ENCODE measurements at places on chromosomes 6 and 20.

DNA sequence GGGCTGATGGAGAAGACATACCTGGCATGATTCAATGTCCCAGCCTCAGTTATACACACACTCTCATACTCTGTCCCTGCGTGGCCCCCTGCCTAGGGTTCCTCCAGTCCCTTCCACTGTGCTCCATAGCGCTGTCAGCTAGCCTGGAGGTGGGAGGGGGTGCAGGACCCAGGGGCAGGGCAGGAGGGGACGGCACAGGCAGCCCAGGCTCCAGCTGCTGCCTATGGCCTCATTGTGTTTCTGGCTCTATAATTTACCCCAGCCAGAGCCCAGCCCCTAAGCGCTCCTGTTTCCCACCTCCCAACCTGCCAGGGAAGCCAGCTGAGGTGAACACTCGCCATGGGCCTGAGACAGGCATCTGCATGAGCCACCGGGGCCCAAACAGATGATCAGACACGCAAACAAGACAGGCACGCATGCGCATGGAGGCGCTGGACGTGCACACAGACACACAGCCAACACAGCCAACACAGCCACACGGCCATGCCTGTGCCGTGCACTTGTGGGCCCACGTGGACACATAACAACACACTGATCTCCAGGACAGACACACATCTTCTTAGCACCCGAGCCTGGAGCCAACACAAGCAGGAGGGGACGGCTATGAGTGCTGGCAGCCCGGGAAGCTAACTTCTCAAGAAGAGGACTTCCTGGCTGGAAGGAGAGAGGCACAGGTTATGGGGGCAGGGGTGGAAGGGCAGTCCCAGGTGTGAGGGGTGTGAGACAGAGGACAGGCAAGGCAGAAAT lies 124.9 kb downstream of the GRM4 start:
- no peak for DNase-seq

DNA sequence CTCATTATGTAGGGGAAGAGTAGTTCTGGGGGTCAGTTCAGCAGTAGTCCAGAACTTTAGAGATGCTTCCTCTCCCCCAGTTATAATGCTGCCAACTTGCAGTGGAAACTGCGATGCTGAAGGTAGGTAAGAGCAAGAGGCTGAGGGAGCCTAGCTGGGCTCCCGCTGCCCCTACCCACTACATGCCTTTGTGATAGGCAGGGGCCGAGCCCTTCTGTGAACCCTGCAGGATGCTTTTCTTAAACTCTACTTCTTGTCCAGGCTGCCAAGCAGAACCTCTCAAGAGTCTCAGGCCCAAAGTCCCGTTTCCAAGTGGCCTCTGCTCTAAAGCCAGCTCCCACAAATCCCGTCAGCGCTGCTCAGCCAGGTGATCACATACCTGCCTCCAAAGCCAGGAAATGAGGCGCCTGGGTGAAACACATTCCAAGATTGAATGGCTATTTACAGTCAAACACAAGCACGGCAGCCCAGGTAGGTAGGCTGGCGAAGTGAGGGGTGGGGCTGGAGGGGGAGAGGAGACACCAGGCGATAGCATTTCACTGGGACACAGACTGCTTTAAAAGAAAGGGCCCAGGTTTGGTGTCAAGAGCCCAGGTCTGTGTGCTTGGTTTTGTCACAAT lies 150.7 kb downstream of the CD24 start:
- no peak for DNase-seq

DNA sequence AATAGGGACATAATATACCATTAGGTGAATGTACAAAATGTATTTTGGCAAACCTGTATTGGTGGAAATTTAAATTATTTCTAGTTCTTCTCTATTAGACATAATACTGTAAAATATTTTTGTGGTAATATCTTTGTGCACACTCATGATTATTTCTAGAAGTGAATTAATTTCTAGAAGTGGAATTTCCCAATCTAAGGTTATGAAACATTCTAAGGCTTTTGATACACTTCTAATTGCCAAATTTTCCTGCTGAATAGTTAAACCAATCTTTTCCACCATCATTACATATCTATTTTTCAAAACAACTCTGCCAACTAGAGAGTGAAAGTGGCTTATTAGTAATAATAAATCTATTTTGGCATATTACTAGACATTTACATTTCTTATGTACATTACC lies 1.8 kb upstream of the CCND3 start:
- DNase-seq, result no peak

DNA sequence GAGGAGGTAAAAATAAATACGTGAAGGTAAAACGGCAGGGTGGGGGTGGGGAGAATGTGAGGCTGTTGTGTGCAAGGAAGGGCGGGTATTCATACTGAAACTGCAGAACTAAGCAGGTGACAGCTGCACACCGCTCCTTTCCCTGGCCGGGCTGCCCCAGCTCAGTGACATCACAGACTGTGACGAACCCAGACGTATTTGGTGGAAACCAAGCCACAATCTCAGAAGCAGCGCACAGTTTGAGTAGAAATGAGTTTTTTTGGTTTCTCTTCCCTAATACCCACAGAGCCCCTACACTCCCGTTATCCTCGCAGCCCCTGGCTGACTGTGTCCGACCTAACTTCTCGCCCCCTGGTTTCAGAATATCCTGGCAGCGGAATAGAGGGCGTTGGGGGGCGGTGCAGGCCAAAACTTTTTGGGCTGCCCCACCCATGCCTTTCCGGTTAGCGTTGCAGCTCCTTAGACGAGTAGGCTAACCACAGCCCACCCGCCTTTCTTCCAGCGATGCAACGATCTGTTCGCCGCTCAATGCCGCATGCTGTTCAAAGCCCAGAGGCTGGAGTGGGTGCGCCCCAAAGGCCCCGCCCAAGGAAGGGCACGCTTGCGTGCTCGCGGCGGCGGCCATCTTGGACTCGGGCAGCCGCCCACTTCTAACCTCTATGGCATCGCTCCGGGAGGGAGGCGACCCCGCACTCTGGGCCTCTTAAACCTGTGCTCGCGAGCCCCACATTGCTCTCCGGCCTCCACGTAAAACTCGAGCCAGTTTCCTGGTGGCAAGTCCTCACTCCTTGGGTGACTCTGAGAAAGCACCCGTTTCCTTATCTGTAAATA lies 9.1 kb downstream of the BAK1 start:
- peak; percentile 93 for DNase-seq

Data from activated T-cell treated with anti-CD3 and anti-CD28 coated beads for 48 hours (primary cell).